Smooth muscle cell of the pulmonary artery (primary cell): ENCODE measurements at places on chromosomes 2 and 18. TPM values are rescaled to one million over a fixed set of nuclear protein-coding genes. Genes with fewer than 3 reads are reported as not detected.

The CYP27A1 gene
- 6.8 and 13.7 TPM in 2 replicates for total RNA-seq

The SLC4A3 gene
- total RNA-seq: 4.0 and 7.0 TPM in 2 replicates

The STPG4 gene
- 0.07 and 0.20 TPM in 2 replicates for total RNA-seq

The LRP1B gene
- total RNA-seq: 0.03 and 0.13 TPM in 2 replicates

The ANKRD36C gene
- 29.8 and 38.2 TPM in 2 replicates for total RNA-seq

The ABCG8 gene
- total RNA-seq: not detected in 2 replicates

The ADD2 gene
- not detected in 2 replicates for total RNA-seq

The CCDC74A gene
- 8.9 and 10.1 TPM in 2 replicates for total RNA-seq

The REG1A gene
- not detected in 2 replicates for total RNA-seq

The TBR1 gene
- total RNA-seq: 0.03 TPM in 1 of 2 replicates, not detected in the other

The MATN3 gene
- 1.5 and 3.4 TPM in 2 replicates for total RNA-seq

The IL36A gene
- total RNA-seq: not detected in 2 replicates

The ABCG5 gene
- not detected in 2 replicates for total RNA-seq

The MARCO gene
- total RNA-seq: not detected in 2 replicates

The CIAO1 gene
- total RNA-seq: 77.7 and 91.6 TPM in 2 replicates

The RAX gene
- not detected in 2 replicates for total RNA-seq

The B3GNT7 gene
- total RNA-seq: 0.52 and 1.1 TPM in 2 replicates

The WDR33 gene
- 32.6 and 33.8 TPM in 2 replicates for total RNA-seq

The FASTKD1 gene
- total RNA-seq: 17.1 and 18.9 TPM in 2 replicates

The MAP3K19 gene
- total RNA-seq: not detected in 2 replicates

The IL1RN gene
- not detected in 2 replicates for total RNA-seq

The RBM43 gene
- 5.6 and 8.1 TPM in 2 replicates for total RNA-seq

The FEV gene
- not detected in 2 replicates for total RNA-seq

The CCDC74B gene
- 5.0 TPM in 2 replicates for total RNA-seq

The SAG gene
- not detected in 2 replicates for total RNA-seq
